Stimulated activated CD8-positive, alpha-beta memory T cell treated with anti-CD3 and anti-CD28 coated beads, Interleukin-2, amount 100 ng/mL, for 1 hour (primary cell): ENCODE measurements at places on chromosomes 1 and 21.

DNA sequence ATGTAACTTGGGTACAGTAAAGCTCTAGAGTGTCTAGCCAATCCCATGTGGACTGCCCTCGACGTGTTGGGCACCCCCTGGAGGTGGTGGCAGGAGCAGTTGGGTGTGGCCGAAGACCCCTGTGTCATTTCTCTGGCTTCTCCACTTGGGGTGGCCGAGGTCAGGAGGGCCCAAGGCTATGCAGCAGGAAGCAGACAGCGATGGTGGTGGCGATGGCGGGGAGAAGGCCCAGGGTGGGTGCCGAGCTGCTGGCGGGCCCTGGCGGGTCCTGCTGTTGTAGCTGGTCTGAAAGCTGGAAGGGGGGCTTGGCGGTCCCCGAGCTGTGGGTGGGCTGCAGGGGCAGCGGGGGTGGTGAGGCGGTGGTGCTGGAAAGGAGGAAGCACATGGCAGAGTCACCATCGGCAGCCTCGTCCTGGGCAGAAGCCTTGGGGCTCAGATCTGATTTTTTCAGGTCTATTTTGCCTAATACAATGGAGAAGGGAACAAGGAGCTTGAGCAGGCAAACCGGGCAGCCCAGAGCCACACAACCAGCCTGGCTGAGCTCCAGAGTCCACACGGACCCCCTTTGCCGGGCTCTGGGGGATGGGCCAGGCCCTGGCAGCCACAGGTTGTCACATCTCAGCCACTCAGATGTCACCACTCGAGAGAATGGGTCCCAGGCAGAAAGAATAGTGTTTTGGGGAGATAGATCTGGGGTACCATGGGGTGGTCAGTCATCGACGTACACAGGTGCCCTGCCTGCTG lies 231.3 kb downstream of the TRABD2B start:
- DNase-seq: no peak

DNA sequence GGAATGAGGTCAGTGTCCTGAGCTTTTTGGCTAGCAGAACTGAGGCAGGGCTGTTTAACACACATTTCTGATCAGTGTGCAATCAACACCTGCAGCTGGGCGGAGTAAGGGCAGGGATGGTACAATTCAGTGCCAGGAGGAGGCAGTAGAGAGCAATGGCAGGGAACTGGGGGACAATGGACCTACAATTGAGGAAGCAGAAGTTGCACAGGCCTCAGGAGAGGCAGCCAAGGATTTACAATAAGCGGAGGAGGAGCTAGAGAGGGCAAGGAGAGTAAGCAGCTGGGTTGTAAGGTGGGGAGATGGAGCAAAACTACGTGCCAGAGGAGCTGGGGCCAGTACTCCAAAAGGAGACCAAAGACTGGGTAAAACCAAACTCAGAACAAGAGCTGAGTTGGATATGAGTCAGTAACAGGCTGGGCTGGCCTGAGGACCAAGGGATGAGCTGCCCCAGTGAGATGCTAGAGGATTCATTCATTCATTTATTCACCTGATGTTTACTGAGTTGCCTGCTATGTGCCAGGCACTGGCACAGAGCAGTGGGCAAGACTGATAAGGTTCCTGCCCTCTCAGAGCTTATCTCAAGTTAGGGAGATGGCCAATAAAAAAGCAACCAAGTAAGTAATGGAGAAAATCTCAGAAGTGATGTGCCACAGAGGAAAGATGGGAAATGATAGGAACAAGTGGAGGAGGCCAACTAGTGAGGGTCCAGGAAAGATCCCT lies 10.4 kb upstream of the GALE start:
- DNase-seq: no peak

- no peak for DNase-seq
Observed at GRCh38 chr1:229523052-229523451, 14.9 kb upstream of the NUP133 start.

GRCh38 chr1:207807326-207807689 lies 55.5 kb downstream of the CD46 start:
- DNase-seq: no peak

DNA sequence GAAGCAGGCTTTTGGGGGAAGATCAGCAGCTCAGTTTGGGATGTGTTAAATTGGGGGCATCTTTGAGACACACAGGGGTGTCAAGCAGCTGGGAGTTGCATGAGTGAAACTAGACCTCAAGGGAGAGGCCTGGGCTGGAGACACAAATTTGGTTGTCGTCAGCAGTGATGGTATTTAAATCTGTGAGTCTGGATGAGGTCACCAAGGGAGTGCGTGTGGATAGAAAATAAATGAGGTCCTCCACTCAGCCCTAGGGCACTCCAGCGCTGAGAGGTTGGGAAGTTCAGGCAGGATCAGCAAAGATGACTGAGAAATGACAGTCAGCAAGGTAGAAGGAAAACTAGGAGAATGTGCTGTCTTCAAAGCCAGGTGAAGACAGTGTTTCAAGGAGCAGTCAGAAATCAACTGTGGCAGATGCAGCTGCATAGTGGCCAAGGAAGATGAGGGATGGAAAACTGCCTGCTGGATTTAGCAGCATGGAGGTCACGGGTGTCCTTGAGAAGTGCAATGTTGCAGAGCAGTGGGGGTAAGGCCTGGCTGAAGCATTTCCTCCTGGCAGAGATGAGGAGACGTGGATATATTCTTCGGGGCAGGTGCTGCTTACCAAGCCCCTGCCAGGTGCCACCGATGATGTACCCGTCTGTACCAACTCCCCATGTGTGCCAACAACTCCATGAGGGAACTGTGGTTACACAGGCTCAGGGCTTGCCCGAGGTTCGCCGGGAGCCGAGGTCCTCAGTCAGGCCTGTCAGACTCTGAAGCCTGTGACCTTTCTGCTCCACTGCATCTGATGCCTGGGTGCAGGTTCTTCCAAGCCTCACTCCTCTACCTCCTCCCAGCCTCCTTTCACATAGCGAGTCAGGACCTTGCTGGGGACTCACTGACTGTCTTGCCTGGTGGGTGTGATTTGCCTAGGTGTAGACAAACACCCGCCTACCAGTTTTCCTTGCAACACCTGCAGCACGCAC lies 11.3 kb downstream of the MAP7D1 start:
- no peak for DNase-seq

- DNase-seq: no peak
Observed at GRCh38 chr1:173482683-173483082, 5.5 kb downstream of the PRDX6 start.

GRCh38 chr21:34369741-34370140 lies 5.6 kb upstream of the SMIM11 start:
- no peak for DNase-seq

GRCh38 chr21:28391938-28392849 lies 600.5 kb downstream of the LTN1 start:
- no peak for DNase-seq

GRCh38 chr1:244851546-244852231 lies 12.7 kb downstream of the HNRNPU start:
- no peak for DNase-seq

- no peak for DNase-seq
Observed at GRCh38 chr21:21971384-21971783, 973.2 kb downstream of the NCAM2 start.

- DNase-seq: no peak
Observed at GRCh38 chr1:204567071-204567470, 50.9 kb downstream of the MDM4 start.

- DNase-seq: no peak
Observed at GRCh38 chr1:48263041-48263440, 40.5 kb downstream of the SLC5A9 start.

- DNase-seq: no peak
Observed at GRCh38 chr1:111719135-111719534, 20.1 kb downstream of the INKA2 start.

DNA sequence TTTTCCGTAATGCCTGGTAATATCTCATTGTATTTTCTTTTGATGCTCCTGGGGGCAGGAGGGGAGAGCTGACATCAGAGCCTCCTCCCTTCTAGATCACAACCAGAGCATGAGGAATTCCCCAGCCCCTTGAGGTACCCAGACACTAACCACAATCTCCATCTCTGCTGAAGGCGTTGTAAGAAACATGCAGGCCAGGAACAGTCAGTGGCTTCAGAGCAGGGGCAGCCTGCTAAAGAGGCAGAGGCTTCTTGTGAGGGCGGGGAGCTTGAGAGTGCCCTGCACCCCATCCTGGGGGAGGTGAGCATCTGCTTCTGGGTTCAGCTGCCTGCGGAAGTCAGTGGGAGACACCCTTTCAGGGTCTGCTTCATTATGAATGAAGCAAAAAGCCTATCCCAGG lies 19.0 kb downstream of the MAPKAPK2 start:
- DNase-seq: peak; percentile 9

DNA sequence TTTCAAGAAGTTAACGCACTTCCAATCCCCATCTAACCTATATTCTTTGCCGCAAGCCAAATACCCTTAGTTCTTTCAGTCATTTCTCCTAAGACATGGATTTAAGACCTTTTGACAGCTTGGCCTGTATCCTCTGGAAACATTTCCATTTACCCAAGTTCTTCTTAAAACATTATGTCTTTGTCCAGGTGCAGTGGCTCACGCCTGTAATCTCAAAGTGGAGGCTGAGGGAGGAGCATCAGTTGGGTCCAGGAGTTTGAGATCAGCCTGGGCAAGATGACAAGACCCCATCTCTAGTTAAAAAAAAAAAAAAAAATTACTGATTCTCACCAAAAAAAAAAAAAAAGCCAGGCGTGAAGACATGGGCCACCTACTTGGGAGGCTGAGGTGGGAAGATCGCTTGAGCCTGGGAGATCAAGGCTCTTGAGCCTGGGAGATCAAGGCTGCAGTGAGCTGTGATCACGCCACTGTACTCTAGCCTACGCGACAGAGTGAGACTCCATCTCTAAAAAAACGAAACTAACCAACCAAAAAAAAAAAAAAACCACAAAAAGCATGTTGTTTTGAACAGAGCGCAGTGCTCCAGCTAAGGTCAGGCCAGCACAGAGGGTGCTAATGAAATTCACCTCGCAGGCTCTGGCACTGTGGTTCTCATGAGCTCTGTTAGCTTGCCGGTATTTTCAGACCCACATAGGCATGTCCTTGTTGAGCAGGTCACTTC lies 36.0 kb downstream of the NUAK2 start:
- peak; percentile 27 for DNase-seq

GRCh38 chr1:223363057-223363855 lies 720 bp downstream of the SUSD4 start:
- peak; percentile 13 for DNase-seq

- DNase-seq: no peak
Observed at GRCh38 chr21:37153935-37154350, 80.9 kb downstream of the TTC3 start.

- no peak for DNase-seq
Observed at GRCh38 chr1:101237229-101237837, 514 bp downstream of the S1PR1 start.

- no peak for DNase-seq
Observed at GRCh38 chr1:46034601-46035516, 97.6 kb downstream of the PIK3R3 start.

GRCh38 chr1:54981466-54981865 lies 1.0 kb downstream of the TMEM61 start:
- DNase-seq: no peak

GRCh38 chr1:231420299-231420958 lies 1.7 kb downstream of the EGLN1 start:
- DNase-seq: no peak

DNA sequence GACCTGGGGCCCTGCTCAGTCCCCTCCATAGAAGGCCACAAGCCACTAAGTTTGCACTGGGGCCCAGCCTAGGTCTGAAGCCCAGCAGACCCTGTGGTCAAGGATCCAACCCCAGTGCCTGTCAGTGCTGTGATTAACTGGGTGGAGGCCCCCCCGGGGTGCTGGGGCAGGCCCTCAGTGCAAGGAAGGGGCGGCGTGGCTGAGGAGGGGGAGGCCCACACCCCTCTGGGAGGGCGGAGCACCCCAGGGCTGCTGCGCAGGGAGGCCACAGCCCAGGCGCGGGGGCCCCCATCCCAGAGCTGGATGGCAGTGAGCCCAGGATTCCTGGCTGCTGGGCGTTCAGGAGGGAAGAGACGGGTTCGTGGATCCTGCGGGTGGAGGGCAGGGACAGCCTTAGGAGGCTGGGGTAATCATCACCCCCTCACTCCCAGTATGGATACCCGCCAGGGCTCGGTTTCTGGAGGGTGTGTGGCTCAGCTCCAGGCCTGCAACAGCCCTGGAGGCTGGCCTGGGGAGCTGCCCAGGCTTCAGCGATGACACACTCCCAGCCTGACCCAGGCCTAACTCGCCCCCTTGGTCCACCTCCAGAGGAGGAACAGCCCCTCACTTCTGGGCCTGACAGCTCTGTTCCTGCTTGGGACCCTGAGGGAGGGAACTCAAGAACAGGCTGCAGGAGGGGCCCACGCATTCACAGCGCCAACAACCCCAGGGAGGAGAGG lies 890 bp downstream of the GJC2 start:
- no peak for DNase-seq

DNA sequence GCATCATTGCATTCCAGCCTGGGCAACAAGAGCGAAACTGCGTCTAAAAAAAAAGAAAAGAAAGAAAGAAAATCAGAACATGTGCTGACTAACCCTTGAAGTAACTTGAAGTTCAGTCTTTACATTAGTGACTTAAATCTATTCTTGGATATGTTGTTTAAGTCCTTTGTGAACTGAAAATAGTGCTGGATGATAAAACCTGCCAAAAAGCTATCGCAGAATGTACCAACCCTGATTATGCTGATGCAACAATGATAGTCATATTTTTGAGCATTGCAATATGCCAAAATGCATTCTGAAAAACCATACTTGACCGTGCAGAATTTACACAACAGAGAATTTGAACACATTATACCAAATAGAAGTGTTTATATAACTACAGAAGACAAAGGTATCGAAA lies 30.7 kb downstream of the SHISAL2A start:
- no peak for DNase-seq

GRCh38 chr1:74686928-74687327 lies 13.3 kb upstream of the ERICH3 start:
- DNase-seq: no peak

DNA sequence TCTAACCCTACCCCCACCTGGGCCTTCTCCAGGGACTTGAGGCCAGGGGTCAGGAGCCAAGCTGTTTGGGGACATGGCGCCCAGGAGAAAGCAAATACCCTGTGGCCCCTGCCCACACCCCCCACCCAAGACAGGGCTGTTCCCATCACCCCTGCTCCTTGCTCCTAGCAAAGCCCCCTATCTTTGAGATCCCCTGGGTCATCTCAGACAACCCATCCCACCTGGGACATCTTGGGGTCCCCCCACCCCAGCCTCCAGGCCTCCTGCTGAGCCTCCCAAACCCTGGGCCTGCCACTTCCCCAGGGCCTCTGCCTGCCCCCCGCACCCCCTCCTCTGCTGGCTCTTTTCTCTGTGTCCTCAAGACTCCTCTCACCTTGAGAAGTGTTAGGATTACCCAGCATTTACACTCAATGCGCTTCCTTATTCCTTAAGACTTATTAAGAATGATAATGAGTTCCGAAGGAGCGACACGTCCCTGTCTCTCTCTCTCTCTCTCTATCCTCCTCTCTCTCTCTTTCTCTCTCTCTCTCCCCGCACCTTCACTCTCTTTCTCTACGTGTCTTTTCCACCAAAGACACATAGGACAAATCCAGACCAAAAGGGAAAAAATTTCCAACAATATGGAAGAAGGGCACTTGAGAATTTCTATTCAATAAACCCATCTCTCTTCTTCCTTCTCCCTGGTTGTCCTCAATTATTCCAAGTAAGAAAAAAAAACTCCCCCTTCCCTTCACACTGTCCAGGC lies 7.2 kb downstream of the CASZ1 start:
- no peak for DNase-seq
